ENCODE measurements at places on chromosomes 11 and 22.
A peak's percentile ranks its signal among the peaks of the same experiment; 100 is the strongest.

- no peak for DNase-seq
Measured at GRCh38 chr22:49574881-49575702, 252.6 kb downstream of the BRD1 start.

DNA sequence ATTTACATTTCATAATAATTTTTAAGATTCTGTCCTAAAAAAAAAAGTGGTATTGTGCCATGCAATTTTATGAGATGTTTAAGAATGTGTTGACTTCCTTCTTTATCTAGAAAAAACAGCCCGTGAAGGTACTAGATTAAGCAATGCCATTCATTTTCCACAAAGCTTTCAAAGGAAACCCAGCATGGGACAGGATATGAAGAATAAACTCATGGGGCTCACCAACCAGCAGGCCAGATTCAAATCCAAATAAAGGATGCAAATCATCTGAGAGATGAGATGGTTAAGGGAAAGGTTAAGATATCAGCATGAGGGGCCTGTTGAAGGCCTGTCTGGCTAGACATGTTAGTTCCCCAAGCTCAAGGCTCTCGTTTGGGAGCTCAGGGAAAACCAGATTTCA, 199.1 kb downstream of the SWAP70 start:
- DNase-seq, result no peak

- no peak for DNase-seq
Measured at GRCh38 chr11:71305041-71305440, 52.7 kb upstream of the SHANK2 start.

- DNase-seq, result peak; percentile 93
Measured at GRCh38 chr22:47337161-47337621, 574.7 kb downstream of the TBC1D22A start.

DNA sequence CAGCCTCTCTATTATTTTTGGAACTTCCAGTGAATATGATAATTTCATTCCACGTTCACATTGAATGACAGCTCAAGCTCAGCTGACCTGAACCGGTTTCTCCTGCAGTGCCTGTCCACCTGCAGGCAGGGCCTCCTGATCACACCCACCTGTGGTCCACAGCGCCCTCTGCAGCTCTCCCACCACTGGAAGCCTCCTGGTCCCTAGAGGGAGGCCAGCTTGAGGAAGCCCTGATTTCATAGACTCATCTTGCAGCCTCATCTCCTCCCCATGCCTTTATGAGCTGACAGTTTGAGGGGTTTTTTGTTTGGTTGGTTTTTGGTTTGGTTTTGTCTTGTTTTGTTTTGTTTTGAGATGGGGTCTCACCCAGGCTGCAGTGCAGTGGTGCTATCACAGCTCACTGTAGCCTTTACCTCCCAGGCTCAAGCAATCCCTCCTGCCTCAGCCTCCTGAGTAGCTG, 29.9 kb upstream of the MALAT1 start:
- no peak for DNase-seq

DNA sequence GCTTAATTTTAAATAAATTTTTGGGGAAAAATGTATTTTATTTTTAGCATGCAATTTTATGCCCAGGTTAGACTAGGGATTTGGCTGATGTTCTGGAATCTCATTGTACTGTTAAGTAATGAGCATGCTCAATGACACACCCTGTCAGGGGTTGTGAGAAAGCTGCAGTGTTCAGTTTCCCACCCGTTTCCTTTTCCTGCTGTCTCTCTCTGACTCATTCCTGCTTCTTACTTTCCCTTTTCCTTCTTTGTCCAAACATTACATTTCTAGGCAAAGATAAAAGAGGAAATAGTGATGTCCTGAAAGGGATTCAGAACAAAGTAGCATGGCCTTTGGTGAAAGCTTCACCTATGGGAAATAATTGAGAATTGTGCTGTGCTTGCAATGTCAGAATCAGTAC, 22.7 kb downstream of the OOSP3 start:
- no peak for DNase-seq

GRCh38 chr22:23437779-23438178, 142.3 kb downstream of the IGLL1 start:
- DNase-seq, result no peak

GRCh38 chr22:36206255-36206654, 4.6 kb upstream of the APOL4 start:
- no peak for DNase-seq

DNA sequence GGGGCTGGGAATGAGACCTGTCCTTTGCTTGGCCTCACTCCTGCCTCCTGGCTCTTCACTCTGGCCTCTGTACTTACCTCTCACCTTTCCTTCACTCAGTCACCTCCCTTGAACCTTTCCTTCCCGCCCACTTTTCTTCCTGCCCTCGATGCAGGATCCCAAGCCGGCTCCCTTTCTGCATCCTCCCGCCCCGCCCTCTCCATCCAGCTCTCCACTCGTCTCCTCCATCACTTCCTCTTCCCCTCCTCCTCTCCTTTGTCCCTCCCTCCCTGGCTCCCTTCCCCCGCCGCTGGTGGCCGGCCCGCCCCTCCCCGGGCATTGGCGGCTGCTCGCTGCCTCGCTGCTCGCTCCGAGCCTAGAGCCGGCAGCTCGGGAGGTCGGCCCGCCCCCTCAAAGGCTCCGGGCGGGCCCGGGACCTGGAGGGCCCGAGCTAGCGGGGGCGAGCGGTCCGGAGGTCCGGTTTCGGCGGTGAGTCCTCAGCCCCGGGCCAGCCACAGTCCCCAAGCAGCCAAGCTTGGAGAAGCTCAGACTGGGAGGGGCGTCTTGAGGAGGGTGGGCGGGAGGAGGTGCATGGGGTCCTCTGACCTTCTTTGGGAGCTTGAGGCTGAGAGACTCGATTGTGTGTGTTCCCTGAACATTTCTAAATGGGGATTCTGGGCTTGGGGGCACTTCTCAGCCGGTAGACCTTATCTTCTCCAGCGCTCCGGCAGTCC, 13.8 kb downstream of the PHLDB1 start:
- peak; percentile 61 for DNase-seq

GRCh38 chr22:25959818-25960774, 209.2 kb upstream of the SEZ6L start:
- DNase-seq, result no peak

DNA sequence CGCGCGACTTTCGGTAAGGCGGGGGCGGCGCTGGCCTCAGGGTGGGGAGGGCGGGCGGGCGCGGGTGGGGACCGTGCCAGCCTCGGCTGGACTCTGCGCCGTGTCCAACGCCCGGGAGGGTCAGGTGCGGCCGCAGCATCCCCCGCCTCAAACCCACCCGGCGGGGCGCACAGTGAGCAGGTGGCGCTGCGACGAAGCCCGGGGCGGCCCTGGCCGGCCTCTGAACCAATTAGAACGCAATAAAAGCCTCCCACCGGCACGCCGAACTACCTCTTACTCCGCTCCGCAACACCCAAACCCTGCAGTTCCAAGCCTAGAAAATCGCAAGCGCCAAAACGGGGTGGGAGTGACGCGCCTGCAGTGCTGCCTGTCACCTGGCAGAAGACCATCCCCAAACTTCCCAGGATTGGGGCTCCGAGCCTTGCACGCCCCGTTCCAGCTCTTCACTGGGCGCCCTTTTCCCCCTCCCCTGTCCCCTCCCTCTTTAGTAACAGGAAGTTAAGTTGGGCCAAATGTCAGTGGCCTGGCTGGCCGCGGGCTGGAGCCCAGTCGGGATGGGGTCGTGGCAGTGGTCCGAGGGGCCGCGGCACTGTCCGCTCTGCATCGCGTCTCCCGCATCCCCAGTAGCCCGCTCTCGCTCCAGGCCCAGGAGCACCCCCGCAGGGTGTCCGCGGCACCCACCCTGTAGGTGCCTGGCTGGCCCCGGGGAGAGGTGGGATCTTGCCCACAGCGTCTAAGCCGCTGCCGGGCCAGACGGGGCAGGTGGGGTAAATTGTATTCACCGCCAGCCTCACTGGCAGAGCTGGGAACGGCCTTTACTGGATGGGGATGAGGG, 541 bp downstream of the MICAL2 start:
- no peak for DNase-seq
